Suprapubic skin (tissue), 4 donors: ENCODE measurements at places on chromosomes 1 and 21. TPM values are rescaled to one million over a fixed set of nuclear protein-coding genes. Genes with fewer than 3 reads are reported as not detected.

The S100A7A gene
- not detected for total RNA-seq

The SYPL2 gene
- not detected for total RNA-seq

The GPR161 gene
- 3.3 TPM for total RNA-seq

The TNFRSF8 gene
- total RNA-seq: 1.2 TPM

The TAS1R1 gene
- total RNA-seq: 0.40 TPM

The TMEM52 gene
- total RNA-seq: 5.9 TPM

The FAM163A gene
- not detected for total RNA-seq

The GCSAML gene
- not detected for total RNA-seq

The DNALI1 gene
- 1.7 TPM for total RNA-seq

The ARMH1 gene
- total RNA-seq: 1.4 TPM

The MX2 gene
- total RNA-seq: 6.1 TPM

The FCGR3A gene
- 1.1 TPM for total RNA-seq

The ADAMTSL4 gene
- 21.6 TPM for total RNA-seq

The TRPM2 gene
- total RNA-seq: 2.5 TPM
